ENCODE measurements at places on chromosomes 5 and 9.

GRCh38 chr9:40907657-40908624 lies 220.5 kb downstream of the FOXD4L6 start:
- DNase-seq, result no peak

DNA sequence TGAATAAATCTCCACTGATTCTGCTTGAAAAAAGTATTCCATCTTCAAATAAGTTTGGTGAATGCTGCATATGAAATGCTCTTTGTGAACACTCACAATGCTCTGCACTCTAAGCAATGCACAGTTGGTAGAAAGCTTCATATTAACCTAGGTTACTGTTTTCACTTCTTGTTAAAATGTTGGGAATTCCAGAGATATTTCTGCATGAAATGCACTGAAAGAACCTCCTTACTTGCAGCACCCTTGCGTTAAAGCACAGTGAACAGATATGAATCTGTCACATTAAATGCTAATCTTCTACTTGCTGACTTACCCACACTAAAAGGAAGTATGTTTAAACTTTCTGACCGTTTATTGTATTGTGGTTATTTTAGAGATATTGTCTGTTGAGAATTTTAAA lies 584.1 kb upstream of the NUDT12 start:
- DNase-seq, result no peak

- no peak for DNase-seq
Measured at GRCh38 chr5:29550523-29550922, 1643.0 kb upstream of the CDH6 start.

DNA sequence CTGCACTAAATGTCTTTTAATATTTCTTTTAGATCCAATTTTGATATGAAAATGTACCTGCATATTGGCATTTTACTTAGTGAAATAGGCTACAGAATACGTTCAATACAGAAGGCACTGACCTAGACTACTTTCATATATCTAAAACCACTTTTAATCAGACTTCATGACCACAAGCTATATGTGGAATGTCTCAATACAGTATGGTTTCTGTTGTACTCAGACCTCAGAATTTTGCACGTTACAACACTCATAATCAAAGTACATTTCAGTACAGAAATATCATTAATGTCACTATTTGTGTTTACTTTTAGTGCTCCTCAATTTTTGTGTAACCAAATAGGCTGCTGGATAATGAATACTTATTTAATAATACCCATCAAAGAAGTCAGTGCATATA lies 74.8 kb downstream of the MEF2C start:
- DNase-seq, result no peak

GRCh38 chr5:88290801-88291200 lies 22.2 kb upstream of the TMEM161B start:
- no peak for DNase-seq

DNA sequence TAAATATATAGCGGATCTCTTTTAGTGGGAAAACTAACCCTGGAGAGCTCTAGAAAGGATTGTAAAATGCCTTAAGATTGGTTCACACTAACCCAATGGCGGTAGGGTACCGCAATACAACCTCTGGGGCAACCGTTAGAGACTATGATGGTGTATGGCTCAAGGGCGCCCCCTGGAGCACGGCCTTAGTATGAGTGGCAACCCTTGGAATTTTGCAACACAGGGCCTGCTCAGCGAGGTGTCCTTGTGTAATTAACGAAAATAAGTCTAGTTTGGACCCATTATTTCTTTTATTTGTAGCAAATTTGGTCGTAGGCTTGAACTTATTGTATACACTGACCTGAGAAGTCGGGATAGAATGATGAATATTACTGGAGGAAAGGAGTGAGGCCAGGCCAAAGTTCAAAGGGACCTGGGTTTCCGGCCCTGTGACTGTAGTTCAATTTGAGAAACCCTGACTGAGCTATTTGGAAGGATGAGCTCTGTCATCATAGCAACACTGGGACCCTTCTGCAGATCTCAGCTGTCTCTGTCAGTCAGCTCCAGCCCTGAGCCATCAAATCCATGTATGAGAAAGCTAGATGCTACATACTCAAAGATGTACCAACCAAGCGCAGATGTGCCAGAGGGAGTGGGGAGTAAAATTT lies 54.8 kb downstream of the CAMK4 start:
- DNase-seq, result peak; percentile 92

DNA sequence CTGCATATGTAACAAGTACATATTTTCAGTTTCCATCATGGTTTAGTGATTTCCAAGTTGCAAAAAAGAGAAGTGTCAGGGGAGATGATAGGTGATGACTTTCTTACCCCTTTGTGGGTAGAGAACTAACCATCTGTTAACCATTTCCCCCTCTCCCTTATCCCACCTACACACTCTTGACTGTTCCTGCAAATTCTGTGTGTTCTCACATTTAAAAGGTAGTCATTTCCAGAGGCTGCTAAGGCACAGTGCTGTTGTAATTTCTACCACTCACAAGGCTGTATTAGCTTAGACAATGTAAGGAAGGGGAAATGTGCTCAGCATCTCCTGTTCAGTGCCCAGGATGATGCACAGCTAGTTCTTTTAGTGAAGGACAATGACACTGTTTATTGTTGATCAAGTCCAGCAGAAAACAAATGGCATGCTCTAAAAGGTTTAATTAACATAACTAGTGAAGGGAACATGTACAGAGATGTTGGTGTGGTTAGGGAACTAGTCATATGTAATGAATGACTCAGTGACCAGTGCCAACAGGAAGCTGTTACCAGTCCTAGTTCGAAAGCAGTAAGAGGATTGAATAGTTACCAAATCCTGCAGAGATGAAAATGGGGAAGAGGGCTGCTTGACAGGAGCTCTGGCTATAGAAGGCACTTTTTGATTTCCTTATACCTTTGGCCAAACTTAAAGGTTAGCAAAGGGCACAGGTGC lies 165.1 kb downstream of the PLK2 start:
- no peak for DNase-seq

DNA sequence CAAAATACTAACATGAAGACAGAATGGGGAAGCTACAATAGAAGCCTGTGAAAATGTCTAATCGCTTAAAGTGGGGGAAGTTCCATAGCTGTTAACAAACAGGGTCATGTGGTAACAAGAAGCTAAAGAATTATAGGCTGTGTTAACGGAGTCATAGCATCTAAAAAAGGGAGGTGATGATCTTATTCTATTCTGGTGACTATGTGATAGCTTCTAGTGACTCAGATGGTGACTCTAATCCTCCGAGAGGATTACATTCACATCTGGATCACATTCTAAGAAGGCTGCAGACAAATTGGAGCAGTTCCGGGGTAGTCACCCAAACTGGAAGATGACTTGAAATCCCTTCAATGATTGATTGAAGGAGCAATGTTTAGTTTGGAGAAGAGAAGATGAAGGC lies 142.1 kb downstream of the LIFR start:
- DNase-seq, result no peak

GRCh38 chr9:95508968-95509850 lies 7.6 kb downstream of the PTCH1 start:
- peak; percentile 75 for DNase-seq

DNA sequence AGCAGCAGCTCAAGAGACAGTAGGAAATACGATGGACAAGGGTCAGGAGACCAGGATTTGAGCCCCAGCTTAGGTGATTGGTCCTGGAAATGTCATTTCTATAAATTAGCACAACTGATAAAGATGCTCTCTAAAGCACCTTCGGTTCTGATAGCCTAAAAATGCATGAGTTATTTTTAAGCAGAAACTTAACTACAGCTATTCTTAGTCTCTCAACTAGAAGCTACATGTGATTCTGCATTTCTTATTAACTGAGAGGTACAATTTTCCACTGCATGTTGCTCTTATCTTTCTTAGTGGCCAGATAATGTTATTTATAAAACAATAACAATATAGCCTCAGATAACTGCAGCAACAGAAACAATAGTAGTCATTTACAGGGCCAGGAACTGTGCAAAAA lies 136.4 kb downstream of the GRIA1 start:
- DNase-seq, result no peak

GRCh38 chr5:20359377-20359776 lies 371.4 kb upstream of the CDH18 start:
- DNase-seq, result no peak

DNA sequence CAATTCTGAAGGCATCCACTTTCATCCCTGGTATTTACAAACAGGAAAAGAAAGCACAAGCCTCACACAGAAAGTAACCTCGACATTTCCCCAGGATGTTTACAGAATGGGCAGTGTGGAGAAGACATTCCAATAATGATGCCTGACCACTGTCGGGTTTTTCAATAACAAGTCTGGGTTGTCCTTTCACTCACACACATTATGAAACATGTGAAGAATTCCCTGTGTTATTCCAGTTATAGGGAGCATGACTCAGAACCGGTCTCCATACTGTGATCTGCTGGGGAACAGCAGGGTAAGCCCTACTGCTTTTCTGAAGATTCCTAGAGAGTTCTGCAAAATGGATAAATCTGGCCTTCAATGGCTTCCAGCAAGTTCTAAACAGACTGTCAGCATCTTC lies 155.3 kb downstream of the ADAMTS12 start:
- no peak for DNase-seq

DNA sequence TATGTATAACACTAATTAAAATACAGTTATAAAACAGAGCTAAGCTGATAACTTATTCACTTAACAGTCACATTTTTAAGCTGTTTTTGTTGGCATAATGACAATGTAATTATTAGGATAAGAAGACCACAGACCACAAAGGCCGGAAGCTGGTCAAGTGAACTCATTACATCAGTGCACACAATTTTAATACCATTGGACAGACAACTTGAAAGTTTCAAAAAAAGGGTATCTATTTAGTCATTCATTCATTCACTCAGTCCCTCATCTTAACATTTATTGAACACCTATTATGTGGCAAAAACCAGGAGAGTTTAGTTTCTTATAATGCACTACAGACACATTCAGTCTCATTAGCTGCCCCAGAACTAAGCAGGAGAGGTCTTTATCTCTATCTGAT lies 11.6 kb downstream of the ERP44 start:
- no peak for DNase-seq

DNA sequence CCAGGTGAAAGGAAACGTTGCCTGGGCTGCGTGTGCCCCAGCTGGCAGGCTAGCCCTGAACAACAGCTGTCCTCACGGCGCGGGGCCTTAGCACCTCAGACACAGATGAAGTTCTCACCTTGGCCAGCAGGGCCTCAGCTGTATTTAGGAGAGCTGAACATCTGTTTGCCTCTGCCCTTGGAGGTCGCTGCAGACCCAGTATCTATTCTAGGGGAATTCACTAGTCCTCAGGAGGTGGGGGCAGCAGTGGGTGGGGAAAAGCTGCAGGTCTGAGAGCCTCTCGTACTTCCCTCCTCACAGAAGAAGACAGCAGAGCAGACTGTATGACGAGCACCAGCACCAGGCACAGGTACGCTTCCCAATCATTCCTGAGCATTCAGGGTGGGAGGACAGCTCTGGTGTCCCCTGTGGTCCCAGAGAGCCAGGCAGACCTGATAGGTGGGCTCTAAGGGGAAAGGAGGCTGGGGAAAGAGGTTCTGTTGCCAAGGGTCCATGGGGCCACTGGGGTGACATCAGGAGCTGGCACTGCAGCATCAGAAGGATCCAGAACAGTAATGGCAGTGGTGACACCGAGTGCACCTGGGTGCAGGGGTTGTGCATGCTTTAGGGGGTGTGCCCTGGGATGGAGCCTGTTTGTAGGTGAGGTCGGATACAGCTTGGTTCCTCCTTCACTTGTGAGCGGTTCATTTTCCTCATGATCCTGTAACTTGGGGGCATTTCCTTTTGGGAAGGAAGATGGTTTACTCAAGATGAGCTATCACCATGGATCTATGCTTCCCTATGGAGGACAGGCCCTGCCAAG lies 13.8 kb downstream of the CD74 start:
- DNase-seq, result peak; percentile 37

DNA sequence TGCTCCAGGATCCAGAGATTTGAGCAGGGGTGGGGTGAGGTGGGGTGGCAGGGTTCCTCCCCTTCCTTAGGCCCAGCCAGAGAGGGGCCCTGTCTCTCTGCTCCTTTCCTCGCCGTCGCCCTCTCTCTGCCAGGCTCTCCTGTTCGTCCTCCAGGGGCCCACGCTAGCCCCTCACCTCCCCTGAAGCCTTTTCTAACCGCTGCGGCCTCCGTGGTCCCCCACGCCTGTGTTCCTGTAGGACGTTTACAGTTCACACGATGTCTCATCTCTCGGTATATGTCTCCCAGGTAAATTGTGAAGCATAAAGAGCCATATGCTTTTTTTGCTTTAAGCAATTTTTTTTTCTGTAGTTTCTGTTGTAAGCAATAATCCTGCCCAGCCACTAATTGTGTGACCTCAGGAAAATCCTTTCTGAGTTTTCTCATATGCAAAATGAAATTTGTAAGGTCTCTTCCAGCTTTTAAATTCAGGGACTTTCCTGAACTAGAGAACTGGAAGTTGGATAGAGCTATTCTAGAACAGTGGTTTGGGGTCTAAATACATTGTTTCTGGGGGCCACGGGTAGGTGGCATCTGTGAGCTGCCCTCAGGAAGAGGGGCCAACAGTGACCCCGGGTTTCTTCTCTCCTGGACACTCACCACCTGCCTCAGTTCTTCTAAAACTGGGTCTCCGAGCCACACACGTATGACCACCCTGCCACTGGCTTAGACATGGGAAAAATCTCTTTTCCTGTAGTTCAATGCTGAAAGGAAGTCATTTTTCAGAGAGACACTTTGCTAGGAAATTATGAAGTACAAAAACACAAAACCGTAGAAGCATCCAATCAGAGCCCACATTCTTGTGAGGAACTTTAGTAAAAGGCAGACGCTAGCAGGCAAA lies 50.2 kb upstream of the ZNF366 start:
- no peak for DNase-seq

GRCh38 chr9:88651682-88652633 lies 117.0 kb downstream of the NXNL2 start:
- DNase-seq, result no peak

- DNase-seq, result no peak
Measured at GRCh38 chr5:21709770-21710169, 1143.4 kb downstream of the CDH12 start.

- no peak for DNase-seq
Measured at GRCh38 chr9:14993901-14994554, 83.8 kb upstream of the FREM1 start.
